Activated CD4-positive, alpha-beta T cell treated with anti-CD3 and anti-CD28 coated beads for 36 hours (primary cell): ENCODE measurements at places on chromosomes 16 and 17. TPM values are rescaled to one million over a fixed set of nuclear protein-coding genes. Genes with fewer than 3 reads are reported as not detected.

DNA sequence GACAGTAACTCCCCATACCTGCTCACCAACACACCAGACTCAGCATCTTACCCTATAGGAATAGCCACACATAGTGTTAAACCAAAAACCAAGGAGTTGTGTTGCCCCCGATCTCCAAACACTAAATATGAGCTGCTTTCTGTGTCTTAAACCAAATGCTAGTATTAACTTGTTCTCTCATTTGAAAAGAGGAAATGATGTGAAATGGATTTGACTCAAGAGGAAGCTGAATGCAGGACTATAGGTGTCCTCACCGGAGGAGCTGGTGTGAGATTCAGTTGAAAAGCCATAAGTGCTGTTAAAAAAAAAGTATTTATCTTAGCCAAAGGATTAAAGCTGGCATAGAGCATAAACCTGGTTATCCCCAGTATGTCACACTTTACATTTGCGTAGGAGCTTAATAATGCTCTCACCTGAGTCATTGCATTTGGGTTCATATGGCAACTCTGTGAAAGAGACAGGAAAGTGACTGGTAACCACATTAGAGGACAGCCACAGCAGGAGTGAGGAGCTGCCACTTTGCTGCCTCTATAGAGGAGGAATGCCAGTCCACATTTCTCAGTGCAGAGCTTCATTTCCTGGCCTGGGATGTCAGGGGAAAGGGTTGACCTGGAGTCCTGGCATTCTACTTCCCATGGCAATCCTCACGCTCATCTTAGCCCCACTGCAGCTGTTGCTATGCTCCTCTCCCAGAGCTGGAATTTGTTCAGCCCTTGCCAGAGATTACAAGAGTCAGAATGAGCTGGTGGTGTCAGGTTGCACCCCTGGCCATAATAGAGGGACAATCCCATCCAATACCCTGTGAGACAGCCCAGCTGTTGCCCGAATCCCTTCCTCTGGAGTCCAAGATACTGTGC is 143.3 kb upstream of the ANKFN1 start:
- no peak overlapping the region for H3K4me3 ChIP-seq
- H3K27me3 ChIP-seq, result no peaks in the 10 kb centered on the region
- peak; percentile 30 for DNase-seq
- H3K27ac ChIP-seq, result no peak overlapping the region

DNA sequence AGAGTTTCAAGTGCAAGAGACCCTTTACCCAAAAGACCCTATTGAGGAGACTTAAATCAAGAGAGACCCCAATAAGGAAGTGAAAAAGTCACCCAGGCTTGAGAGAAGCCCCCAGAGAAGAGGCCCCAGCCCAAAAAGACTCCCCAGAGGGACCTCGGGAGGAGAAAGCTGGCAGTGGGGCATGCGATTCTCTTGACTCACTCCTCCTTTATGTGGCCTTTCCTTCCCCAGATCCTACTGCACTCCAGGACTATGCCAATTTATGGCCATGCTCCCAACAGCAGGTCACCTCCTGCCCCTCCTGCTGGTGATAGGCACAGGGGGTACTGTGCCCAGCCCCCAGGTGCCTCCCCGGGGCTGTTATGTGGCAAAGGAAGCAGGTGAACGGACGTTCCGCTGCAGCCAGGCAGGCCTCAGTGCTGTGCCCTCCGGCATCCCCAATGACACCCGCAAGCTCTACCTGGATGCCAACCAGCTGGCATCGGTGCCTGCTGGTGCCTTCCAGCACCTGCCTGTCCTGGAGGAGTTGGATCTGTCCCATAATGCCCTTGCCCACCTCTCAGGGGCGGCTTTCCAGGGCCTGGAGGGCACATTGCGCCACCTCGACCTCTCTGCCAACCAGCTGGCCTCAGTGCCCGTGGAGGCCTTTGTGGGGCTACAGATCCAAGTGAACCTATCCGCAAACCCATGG is 16.3 kb downstream of the LRRC3C start:
- no peaks in the 10 kb centered on the region for H3K36me3 ChIP-seq
- DNase-seq, result no peak
- no peaks in the 10 kb centered on the region for H3K27me3 ChIP-seq
- no peak overlapping the region for H3K4me3 ChIP-seq
- H3K27ac ChIP-seq, result no peak overlapping the region

The SMTNL2 gene
- not detected for total RNA-seq

DNA sequence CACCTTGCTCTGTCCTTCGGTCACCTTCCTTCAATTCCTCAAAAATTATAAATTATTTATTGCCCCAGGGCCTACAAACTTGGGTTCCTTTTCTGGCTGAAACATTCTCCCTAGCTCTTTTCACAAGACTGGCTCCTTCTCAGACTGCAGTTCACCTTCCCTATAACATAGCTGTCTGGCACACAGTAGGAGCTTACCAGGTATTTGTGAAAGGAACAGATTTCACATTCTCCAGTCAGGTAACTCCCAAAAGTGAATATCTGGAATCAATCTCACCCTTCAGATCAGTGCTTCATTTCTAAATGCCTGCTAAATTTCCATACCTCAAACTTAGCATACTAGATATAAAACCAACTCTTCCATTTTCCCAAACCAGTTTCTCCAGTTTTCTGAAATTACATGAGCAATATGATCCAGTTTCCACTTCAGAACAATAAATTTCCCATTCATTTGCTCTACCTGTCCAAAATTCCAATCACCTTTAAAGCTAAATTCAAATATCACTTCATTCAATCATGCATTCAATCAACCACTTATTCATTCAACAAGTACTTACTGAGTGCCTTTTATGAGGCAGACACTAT is 6.1 kb downstream of the RFFL start:
- H3K4me3 ChIP-seq, result no peak overlapping the region
- no peaks in the 10 kb centered on the region for H3K27me3 ChIP-seq
- no peak for DNase-seq

DNA sequence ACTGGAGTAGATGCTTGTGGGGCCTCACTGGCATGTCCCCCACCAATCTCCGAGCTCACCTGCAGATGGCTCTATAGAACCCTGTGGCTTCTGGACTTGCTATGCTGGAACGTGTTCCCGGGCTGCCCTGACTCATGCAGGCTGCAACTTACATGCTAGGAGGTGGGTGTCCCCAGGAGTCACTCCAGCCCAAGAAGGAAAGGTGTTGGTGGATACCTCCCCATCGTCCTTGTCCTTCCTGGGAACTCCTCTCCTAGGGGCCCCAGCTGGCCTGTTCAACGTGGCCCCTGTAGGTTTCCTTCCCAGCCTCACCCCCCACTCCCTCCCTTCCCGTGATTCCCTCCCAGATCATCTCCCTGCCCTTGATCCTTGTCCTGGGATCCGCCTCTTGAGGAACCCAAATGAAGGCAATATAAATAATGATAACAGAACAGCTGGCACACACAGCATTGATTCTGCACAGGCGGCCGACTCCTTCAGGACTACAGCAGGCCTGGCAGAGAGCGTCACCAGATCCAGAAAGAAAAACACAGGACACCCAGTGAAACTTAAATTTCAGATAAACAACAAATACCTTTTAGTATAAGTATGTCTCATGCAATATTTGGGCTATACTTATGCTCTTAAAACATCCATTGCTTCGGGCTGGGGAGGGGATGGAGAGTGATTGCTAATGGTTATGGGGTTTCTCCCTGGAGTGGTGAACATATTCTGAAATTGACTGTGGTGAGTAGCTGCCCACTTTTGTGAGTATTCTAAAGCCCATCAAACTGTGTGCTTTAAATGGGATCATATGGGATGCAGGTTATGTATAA is 221.1 kb upstream of the GSE1 start:
- no peaks in the 10 kb centered on the region for H3K36me3 ChIP-seq
- no peak overlapping the region for H3K27ac ChIP-seq
- no peaks in the 10 kb centered on the region for H3K4me1 ChIP-seq
- no peak overlapping the region for H3K4me3 ChIP-seq

The TEFM gene
- 15.3 TPM for total RNA-seq

- H3K4me1 ChIP-seq, result peaks cover 2% of the 10 kb centered on the region
- no peaks in the 10 kb centered on the region for H3K27me3 ChIP-seq
- no peak for DNase-seq
- no peak overlapping the region for H3K4me3 ChIP-seq
Measured at GRCh38 chr17:48901241-48901640, 7.0 kb upstream of the UBE2Z start.

DNA sequence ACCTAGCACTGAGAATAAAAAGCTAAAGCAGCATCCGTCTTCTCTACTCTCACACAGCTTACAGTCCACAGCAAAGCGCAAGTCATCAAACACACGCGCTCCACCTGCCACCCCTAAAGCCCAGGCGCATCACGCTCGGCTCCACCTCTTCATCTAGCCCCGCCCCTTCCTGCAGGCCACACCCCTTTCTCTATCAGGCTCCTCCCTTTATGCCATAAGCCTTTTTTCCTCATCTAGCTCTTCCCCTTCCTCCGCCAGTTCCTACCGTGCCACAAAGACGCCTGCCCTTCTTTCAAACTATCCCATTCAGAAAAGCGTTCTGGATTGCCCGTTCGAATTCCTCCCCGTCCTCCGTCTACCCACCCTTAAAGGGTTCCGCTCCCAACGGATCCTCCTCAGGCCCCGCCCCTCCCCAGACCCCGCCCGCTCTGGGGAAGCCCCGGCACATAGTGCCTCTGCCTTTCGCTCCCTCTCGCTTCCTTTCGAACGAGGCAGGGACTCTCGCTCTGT is 417 bp downstream of the C16orf46 start:
- H3K36me3 ChIP-seq, result no peaks in the 10 kb centered on the region
- peak; percentile 96 for DNase-seq
- no peak overlapping the region for H3K27ac ChIP-seq
- no peaks in the 10 kb centered on the region for H3K27me3 ChIP-seq
- H3K4me1 ChIP-seq, result peaks cover 7% of the 10 kb centered on the region
- no peak overlapping the region for H3K4me3 ChIP-seq

The KRTAP9-8 gene
- total RNA-seq, result not detected

- no peaks in the 10 kb centered on the region for H3K36me3 ChIP-seq
- no peaks in the 10 kb centered on the region for H3K4me1 ChIP-seq
- H3K4me3 ChIP-seq, result no peak overlapping the region
- H3K27ac ChIP-seq, result no peak overlapping the region
- DNase-seq, result no peak
- H3K27me3 ChIP-seq, result peaks cover 18% of the 10 kb centered on the region
Measured at GRCh38 chr17:72223866-72224291, 103.1 kb downstream of the SOX9 start.

GRCh38 chr16:56848955-56849689 is 15.9 kb upstream of the SLC12A3 start:
- H3K36me3 ChIP-seq, result peaks cover 12% of the 10 kb centered on the region
- peaks cover 20% of the 10 kb centered on the region for H3K4me1 ChIP-seq
- no peak overlapping the region for H3K27ac ChIP-seq
- no peaks in the 10 kb centered on the region for H3K27me3 ChIP-seq

The C16orf89 gene
- not detected for total RNA-seq
